ENCODE measurements at places on chromosomes 2 and 18.

DNA sequence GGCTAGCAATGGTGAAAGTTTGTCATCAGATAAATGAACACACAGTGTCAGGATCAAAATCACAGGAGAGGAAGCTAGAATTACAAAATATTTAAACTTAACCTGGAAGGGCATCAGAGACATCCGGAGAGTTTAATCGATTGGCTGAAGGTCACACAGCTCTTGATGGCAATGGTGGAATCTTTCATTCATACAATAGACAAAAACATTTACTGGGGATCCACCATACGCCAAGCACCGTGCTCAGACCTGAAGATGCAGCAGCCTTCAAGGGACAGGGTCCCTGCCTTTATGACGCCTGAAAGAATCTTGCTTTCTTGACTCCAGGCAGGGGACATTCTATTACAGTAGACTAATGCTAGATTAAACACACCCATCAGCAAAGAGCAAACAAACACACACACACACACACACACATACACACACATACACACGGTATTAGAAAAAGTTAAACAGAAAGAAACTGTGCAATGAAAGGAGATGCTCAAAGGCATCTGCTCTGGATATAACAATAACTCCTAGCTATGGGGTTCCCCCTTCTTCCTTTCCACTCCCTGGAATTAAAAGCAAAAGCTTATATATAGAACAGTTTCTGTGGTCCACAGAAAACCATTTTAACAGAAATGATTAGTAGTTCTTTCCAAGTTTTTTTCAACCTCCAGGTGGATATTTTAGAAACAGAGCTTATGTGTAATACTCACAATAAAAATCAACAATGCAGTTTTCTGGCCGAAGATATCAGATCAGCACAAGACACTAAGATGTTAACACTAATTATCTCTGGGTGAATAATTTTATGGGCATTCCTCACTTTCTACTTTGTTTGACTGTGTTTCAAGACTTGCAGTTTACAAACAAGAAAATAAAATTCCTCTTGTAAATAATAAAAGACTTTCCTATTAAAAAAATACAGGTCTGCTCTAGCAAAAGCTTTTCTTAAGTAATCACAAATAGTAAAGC is 151.7 kb downstream of the ANKRD44 start:
- no peak for DNase-seq

GRCh38 chr2:119549241-119549640 is 5.0 kb downstream of the CFAP221 start:
- DNase-seq, result no peak

GRCh38 chr18:70385474-70385873 is 96.6 kb downstream of the SOCS6 start:
- no peak for DNase-seq

DNA sequence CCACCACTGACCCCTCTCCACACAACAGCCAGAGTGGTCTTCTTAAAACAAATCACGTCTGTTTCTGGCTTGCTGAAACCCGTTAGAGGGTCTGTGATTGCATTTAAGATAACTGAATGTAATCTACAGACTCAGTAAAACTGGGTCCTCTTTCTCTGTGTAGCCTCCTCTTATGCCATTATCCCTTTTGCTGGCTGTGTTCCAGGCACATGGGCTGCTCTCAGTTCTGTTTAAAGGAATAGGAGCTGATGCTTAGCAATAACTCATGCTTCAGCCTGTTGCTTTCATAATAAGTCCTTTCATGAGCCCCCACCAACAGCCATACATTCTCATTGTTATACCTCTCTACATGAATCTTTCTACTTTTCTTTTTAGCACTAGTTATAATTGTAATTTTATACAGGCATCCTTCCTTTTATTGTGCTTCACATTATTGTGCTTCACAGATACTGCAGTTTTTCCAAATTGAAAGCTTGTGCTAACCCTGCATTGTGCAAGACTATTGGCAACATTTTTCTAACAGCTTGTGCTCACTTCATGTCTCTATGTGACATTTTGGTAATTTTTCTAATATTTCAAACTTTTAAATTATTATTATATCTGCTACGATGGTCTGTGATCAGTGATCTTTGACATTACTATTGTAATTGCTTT is 782.6 kb downstream of the MBD2 start:
- no peak for DNase-seq

DNA sequence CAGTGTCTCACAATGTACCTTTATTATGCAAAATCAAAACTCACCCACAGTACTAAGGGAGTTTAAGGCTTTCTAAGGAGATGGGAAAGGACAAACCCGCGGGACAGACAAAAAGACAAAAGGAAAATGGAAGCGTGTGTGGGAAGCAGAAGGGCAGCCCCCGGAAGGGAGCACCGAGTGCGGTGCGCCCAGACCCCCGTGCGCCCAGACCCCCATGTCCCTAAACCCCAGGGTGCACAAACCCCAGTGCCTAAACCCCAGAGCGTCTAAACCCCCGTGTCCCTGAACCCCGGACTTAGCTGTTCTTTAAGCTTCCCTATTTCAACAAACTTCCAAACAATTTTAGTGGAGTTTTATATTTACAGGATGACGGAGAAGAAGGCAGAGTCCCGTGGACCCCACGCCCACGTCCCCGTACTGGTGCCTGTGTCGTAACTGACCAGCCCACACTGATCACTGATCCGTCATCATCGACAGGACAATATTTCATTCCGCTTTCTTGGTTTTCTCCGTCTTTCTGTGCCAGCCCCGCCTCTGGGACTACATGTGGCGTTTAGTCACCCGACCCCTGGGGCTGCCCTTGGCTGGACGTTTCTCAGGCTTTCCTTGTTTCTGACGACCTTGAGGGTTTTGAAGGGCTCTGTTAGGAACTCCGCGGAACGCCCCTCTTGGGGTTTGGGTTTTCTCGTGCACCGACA is 76.9 kb downstream of the RTP5 start:
- DNase-seq, result no peak

DNA sequence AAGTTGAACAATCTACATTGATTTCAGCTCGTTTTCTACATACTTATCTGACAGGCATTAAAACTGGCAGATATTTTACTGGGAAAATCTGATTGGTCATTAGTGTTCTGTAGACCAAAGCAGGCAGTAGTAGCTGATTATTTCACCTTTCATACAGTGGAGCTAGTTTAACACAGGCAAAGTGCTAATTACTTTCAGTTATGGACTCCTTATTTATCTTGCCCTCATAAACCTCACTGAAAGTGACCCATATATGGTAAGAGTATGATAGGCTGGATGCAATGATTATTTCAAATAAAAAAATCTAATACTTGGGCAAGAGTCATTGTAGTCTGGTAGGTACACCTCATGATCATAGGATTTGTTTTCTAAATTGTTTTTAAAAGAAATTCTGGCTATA is 129.7 kb downstream of the MYO1B start:
- no peak for DNase-seq

- no peak for DNase-seq
Measured at GRCh38 chr2:192072261-192072660, 122.5 kb downstream of the TMEFF2 start.

- DNase-seq, result no peak
Measured at GRCh38 chr2:179467111-179467510, 202.5 kb upstream of the SESTD1 start.

DNA sequence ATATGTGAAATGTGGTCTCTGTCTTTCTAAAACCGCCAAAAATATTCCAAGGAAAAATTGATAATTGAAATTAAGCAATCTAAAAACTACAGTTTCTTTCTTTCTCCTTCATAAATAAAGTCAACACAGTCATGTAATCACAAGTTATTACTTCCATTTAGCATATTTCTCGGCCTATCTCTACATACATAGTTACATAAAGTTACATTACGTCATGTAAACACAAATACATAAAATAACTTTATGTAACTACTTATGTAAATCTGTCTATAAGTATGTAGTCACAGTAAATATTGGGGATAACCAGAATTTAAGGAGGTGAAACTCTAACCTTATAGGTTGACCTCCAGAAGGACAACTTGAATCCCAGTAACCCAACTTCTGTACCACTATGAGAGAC is 48.5 kb upstream of the PID1 start:
- no peak for DNase-seq

- DNase-seq, result no peak
Measured at GRCh38 chr18:48121752-48122151, 191.3 kb upstream of the SMAD2 start.

DNA sequence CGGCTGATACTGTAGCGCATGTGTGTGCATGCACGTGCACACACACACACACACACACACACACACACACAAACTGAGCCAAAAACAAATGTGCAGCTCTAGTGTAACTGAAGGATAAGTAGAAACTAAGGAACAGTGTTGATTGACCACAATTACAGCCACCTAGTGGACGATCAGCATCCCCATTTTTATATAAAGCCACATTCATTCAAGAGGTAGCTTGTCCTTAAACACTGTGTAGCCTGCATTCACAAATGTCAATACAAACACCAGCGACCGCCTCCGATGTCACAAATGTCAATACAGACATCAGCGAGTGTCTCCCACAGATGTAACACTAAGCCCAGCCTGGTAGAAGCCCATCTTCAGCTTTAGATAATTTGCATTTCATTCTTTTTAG is 167.4 kb downstream of the PTGR3 start:
- no peak for DNase-seq

DNA sequence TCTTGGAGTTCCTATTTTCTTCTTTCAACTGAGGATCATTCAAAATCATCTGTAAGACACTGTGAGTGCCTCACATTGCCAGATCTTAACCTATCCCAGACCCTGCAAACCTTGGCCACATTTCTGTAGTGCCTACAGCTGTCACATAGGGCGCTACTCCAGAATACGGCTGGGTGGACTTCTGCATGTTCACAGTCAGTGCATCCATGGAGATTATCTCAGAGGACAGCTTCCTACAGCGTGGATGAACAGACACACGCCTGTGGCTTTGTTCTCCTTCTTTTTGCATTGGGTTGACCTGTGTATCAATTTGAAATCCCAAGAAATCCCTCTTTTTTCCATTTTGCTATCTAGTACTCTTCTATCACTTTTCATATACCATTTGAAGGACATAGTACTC is 1.9 kb upstream of the KLHL29 start:
- no peak for DNase-seq

DNA sequence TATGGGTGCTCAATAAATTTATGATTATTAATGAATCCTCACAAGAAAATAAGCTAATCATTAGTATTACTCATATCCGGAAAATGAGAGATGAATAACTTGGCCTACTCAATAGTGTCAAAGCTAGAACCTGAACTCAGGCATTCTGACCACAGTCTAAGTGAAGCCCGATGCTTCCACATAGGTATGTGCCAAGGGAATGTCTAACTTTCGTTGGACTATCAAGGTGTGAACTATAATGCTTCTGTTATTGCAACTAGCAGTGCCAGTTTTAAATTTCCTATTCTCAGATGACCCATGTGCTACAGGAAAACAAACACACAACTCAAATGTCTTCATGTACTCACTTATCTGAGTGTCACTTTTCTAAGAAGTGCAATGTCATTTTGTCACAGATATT is 1.8 kb downstream of the BARD1 start:
- DNase-seq, result no peak

- no peak for DNase-seq
Measured at GRCh38 chr18:24364177-24364576, 33.4 kb downstream of the OSBPL1A start.

- DNase-seq, result no peak
Measured at GRCh38 chr2:67514515-67514914, 117.4 kb downstream of the ETAA1 start.

DNA sequence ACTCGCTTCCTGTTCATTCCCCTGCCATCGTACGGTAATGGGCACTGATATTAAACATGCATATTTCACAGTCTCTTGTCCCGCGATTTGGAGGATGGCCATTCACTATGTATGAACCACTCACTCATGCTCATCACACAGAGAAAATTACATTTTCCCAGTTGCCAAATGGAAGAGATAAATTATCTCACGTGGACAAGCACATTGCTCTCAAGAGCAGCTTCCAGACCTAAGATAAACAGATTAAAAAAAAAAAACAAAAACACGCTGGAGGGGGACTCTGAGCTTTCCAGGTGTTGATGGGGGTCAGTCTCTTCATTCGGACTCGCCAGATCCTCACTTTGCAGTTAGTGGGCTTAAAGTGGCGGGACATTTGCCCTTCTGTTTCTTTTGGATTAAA is 1.7 kb upstream of the MAPK4 start:
- DNase-seq, result no peak

- no peak for DNase-seq
Measured at GRCh38 chr2:47528874-47529273, 125.9 kb downstream of the MSH2 start.

- no peak for DNase-seq
Measured at GRCh38 chr18:4549164-4549872, 94.2 kb upstream of the DLGAP1 start.

DNA sequence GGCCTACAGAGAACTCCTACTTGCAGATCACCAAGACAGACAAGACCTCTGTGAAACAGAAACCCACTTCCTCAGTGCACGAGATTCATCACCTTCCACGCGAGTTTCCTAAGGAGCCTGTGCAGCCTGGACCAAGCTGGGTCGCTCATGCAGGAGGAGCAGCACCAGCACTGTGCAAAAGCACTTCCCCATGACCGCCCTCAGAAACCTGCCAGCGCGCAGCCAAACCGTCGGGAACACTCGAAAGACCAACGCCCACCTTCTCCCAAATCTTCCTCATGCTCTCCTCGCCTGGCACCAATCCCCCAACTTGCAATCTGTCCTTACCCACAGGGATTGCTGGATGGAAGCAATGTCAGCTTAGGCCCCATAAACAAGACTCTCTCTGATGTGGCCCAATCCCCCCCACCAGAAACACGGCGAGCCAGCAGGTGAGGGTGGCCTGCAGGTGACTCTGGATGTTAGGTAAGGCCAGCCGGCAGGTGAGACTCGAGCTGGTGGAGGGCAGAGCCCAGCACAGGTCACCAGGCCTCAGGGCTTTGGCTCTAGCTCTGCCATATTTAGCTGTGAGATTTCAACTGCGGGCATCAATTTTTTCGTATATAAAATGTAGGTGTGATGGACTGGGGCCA is 69.4 kb downstream of the PXDN start:
- DNase-seq, result no peak

DNA sequence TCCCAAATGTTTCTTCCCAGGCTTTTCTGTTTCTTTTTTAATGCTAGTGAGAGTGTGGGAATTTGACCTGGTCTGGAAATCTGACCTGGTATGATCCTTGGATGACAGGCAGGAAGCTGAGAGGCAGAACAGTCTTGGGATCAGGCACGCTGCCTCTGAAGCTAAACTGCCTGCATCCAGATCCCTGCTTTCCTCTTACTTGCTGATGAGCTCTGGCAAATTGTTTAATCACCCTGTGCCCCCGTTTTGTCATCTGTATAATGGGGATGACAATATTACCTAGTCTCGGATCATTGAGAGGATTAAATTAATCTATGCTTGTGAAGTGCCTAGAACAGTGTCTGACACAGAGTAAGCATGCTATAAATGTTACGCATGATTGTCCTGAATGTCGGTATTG is 3.3 kb downstream of the KLHL23 start:
- DNase-seq, result no peak

GRCh38 chr2:58702302-58702885 is 461.3 kb upstream of the FANCL start:
- DNase-seq, result no peak
